ENCODE measurements at places on chromosomes 13 and 19.

- DNase-seq = no peak
These were observed 21.9 kb upstream of the NCCRP1 start for GRCh38 chr19:39174558-39175544.

- DNase-seq = peak; percentile 52
These were observed 8.1 kb downstream of the PAK4 start for GRCh38 chr19:39133431-39134270.

DNA sequence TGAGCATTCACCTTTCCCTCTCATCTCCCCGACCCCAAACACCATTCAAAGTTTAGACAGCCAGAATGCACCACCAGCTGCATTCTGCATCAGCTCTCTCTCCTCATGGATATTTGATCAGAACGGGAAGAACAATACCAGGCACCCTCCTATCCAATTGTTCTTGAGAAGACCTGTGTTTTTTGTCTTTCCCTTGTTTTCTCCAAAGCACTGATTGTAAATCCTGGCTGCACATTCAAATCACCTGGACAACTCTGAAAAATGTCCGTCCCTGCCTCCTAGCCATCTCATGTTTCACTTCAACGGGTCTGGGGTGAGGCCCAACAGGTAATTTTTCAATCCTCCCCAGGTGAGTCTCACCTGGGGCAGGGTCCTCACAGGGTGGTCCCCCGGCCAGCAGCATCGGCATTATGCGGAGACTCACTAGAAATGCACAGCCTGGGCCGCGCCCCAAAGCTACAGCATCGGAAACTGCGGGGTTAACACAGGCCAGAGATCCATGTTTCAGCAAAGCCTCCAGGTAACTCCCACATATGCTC lies 5.5 kb downstream of the IRS2 start:
- peak; percentile 35 for DNase-seq

DNA sequence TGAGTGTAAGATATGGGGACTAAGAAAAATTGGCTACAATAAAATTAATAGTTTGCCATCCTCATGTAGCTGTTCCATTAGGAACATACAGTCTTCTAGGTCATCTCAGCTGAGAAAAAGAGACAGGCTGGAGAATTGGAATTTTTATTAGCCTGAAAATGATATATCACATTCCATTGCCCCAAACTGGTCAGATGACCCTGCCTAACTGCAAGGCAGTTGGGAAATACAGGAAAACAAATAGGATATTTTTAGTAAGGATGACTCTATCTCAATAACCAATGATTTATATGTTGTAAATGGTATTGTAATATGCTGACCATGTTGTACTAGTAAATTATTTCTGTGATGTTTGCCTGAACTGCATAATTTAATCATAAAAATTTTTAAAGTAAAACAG lies 673.8 kb downstream of the PCDH9 start:
- no peak for DNase-seq

All from right kidney (tissue), 9 donors.